ENCODE measurements at places on chromosomes 7 and 10. TPM values are rescaled to one million over a fixed set of nuclear protein-coding genes. Genes with fewer than 3 reads are reported as not detected.

GRCh38 chr10:19041171-19041570 is 7.4 kb upstream of the MALRD1 start:
- H3K4me3 ChIP-seq = no peak overlapping the region
- DNase-seq = no peak
- H3K27me3 ChIP-seq = no peaks in the 10 kb centered on the region
- H3K27ac ChIP-seq = no peak overlapping the region
- no peaks in the 10 kb centered on the region for H3K36me3 ChIP-seq

DNA sequence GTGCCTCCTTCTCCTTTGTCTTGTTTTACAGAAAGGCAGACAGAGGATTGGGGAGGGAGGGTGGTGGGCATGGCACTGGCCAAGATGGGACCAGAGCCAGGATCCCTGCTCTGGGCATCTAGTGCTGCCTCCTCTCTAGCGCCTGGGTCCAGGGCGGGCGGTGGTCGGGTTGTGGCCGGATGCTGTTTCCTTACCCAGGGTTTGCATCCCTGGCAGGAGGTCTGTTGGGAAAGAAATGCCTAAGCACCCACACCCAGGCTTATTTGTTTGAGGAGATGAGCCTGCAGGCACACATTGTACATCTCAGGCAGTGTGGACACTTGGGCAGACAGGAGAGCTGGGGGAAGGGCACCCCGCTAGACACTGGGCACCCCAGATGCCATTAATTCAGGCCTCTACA is 102.3 kb upstream of the PCBD1 start:
- peak; percentile 59 for DNase-seq
- no peaks in the 10 kb centered on the region for H3K4me1 ChIP-seq

GRCh38 chr10:87544721-87545120 is 40.0 kb downstream of the MINPP1 start:
- no peak for DNase-seq
- H3K27me3 ChIP-seq = no peaks in the 10 kb centered on the region
- H3K36me3 ChIP-seq = peaks cover 20% of the 10 kb centered on the region
- H3K4me3 ChIP-seq = no peak overlapping the region
- peak overlapping the region; percentile 36 for H3K27ac ChIP-seq

The UBE2H gene
- 172 TPM for total RNA-seq

The MRPS17 gene
- total RNA-seq = 11.8 TPM

- no peaks in the 10 kb centered on the region for H3K4me1 ChIP-seq
- no peak overlapping the region for H3K4me3 ChIP-seq
- no peaks in the 10 kb centered on the region for H3K36me3 ChIP-seq
- H3K27me3 ChIP-seq = no peaks in the 10 kb centered on the region
These were observed 75.8 kb downstream of the CDCA7L start for GRCh38 chr7:21869785-21870402.

GRCh38 chr7:91910171-91910570 is 29.7 kb upstream of the MTERF1 start:
- DNase-seq = no peak
- no peak overlapping the region for H3K4me3 ChIP-seq
- H3K27me3 ChIP-seq = no peaks in the 10 kb centered on the region
- no peak overlapping the region for H3K27ac ChIP-seq
- H3K36me3 ChIP-seq = peaks cover 3% of the 10 kb centered on the region

DNA sequence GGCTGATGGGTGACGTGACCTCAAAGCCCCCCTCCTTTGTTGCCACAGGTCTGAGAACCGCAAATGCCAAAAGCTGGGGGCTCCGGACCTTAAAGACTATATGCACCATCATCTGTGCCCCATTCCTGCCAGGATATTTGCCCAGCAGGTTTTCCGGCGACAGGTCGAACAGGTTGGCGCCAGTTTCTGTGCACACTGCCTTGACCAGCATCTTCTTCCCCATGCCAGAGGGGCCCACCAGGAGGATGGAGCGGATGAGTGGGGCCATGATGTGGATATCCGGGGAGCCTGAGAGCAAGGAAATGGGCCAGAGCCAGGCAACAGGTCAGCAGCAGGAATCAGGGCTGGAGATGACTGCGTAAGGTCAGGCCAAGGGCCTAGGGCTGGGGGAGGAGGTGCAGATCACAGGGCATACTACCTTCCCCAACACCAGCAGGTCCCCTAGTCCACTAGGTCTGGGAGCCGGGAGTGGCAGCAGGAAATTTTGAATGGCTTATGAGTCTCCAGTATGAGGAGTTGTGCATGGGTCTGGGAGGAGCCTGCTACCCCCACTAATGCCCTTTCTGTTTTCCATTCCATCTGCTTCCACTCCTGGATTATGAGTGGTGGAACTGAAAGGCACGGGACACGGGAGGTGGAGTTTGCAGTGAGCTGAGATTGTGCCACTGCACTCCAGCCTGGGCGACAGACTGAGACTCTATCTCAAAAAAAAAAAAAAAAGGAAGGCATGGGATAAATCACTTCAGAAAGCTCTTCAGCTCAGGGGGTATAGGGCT is 6.3 kb upstream of the ASB10 start:
- no peak overlapping the region for H3K4me3 ChIP-seq
- H3K27me3 ChIP-seq = peaks cover 33% of the 10 kb centered on the region
- H3K4me1 ChIP-seq = no peaks in the 10 kb centered on the region

DNA sequence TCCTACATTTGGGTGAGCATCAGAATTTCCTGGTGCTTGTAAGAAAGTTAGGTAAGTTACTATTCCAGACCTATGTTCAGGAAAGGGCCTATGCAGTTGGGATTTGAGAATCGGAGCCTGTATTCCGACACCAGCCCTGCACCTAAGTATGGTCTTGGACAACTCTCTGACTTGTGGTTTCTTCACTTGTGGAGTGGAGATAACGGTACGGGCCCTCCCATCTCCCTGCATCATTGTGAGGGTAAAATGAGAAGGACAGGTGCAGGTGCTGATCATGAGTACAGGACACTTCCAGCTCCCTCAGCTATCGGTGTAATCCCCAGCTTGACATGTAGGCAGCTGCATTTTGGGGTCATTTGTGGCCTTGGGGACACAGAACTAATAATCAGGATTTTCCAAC is 138.3 kb upstream of the NAMPT start:
- no peak overlapping the region for H3K27ac ChIP-seq
- H3K4me1 ChIP-seq = peaks cover 24% of the 10 kb centered on the region
- no peak overlapping the region for H3K4me3 ChIP-seq
- peaks cover 6% of the 10 kb centered on the region for H3K27me3 ChIP-seq
- no peak for DNase-seq

The MMP21 gene
- total RNA-seq = not detected

GRCh38 chr10:58384095-58384494 is 1.1 kb upstream of the TFAM start:
- H3K4me1 ChIP-seq = peaks cover 23% of the 10 kb centered on the region
- H3K27ac ChIP-seq = peak overlapping the region; percentile 98
- peaks cover 2% of the 10 kb centered on the region for H3K36me3 ChIP-seq
- H3K27me3 ChIP-seq = no peaks in the 10 kb centered on the region
- no peak for DNase-seq

DNA sequence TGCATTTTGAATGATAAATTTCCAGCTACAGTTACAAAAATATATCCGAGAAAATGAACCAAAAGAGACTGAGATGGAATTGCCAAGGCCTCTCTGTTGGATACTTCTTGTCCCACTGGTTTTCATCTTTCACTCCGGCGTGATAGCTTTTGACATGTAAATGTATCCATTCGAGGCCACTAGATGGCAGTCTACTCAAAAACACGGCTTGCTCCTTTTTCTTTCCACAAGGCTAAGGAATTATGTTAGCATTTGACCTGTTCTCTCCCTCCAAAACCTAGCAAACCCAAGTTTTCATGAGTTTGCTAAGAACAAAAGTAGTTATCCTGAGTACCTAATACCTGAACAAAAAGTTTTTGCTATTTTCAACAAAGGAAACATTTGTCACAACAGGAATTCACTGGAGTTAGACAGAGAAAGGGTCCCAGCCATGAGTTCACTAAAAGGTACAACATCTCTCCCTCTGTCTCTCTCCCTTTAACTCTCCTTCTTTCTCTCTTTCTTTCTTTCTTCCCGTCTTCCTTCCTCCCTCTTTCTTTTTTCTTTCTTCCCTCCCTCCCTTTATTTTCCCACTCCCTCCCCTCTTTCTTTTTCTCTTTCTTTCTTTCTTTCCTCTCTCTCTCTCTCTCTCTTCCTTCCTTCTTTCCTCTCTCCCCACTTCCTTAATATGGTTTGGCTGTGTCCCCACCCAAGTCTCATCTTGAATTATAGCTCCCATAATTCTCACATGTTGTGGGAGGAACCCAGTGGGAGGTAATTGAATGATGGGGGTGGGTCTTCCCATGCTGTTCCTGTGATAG is 207.9 kb upstream of the MYO3A start:
- H3K27ac ChIP-seq = no peak overlapping the region
- DNase-seq = no peak
- peaks cover 22% of the 10 kb centered on the region for H3K27me3 ChIP-seq
- H3K36me3 ChIP-seq = no peaks in the 10 kb centered on the region

DNA sequence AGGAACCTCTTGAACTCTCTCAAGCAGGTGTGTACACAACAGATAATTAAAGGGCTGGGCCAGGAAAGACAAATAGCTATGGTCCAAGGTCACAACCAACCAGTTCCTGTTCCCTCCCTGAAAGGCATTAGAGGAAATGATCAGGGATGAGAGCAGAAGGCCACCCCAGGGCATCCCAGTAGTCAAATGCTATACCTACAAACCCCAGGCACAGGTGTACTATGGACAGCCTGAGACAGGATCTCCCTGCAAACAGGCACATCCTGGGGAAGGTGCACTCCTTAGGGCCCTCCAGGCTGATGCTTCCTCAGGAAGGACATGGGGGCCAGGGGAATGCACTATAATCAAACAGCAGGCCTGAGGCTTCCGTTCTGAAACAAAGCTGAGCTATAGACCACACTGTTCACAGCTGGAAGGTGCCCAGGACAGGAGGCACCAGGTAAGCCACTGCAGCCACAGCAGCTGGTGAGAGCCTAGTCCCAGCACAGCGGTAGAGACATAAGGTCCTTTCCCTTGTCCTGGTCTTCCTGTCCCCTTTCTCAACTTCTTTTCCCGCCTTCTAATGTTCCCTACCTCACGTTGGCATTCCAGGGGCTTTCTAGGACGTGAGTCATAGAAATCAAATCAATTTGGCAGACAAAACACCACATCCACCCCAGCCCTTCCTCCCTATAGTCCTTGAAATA is 13.3 kb downstream of the PARP12 start:
- H3K27ac ChIP-seq = peak overlapping the region; percentile 41
- H3K27me3 ChIP-seq = no peaks in the 10 kb centered on the region
- peaks cover 31% of the 10 kb centered on the region for H3K4me1 ChIP-seq
- no peak for DNase-seq
- peaks cover 5% of the 10 kb centered on the region for H3K36me3 ChIP-seq

The BUD31 gene
- 88.3 TPM for total RNA-seq

The NRAP gene
- not detected for total RNA-seq

- no peaks in the 10 kb centered on the region for H3K27me3 ChIP-seq
- no peak overlapping the region for H3K4me3 ChIP-seq
These were observed 7.5 kb upstream of the AGR3 start for GRCh38 chr7:16889305-16889704.

The GPNMB gene
- 139 TPM for total RNA-seq

DNA sequence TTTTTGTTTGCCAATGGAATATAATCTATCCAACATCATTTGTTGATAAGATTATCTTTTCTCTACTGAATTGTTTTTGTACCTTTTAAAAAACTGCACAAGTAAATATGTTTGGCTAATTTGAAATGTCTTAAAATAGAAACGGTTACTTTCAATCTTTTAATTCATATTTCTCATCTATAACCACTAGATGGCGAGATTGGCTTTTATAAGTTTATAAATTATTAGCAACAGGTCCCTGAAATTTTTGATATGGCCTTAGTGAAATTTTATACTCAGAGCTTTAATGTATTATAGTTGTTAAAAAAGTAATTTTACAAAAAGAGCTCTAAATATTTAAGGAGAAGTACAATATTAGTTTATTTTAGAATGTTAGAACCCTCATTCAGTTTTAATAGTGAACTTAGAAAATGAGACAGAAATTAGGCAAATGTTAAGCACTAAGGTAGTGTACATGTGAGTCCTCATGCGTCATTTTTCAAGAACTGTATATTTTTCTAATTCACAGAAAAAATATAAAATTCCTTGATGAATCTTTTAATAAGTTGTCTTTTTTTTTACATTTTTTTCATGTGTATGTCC is 592.5 kb downstream of the ARL4A start:
- no peaks in the 10 kb centered on the region for H3K4me1 ChIP-seq
- H3K4me3 ChIP-seq = no peak overlapping the region
- H3K36me3 ChIP-seq = no peaks in the 10 kb centered on the region
- no peak for DNase-seq
- no peak overlapping the region for H3K27ac ChIP-seq
- no peaks in the 10 kb centered on the region for H3K27me3 ChIP-seq

The BMPER gene
- 0.63 TPM for total RNA-seq

GRCh38 chr7:38303866-38304265 is 30.4 kb upstream of the TARP start:
- no peak overlapping the region for H3K27ac ChIP-seq
- H3K36me3 ChIP-seq = no peaks in the 10 kb centered on the region
- H3K27me3 ChIP-seq = peaks cover 28% of the 10 kb centered on the region
- DNase-seq = no peak

The TFAM gene
- 14.8 TPM for total RNA-seq

DNA sequence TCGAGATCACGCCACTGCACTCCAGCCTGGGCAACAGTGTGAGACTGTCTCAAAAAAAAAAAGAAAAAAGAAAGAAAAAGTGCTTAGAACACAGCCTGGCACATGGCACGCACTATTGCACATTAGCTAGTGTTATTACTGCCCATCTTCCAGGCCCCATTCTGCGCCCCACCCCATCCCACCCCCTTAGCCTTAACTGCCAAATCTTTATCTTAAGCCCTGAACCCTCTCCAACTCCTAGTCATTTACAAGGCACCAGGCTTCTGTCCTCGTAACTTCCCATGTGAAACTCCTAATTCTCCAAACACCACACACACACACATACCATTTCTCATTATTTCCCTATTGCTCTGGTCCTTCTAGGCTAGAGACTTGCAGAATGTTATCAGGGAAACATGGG is 4.8 kb downstream of the FRAT2 start:
- H3K27ac ChIP-seq = no peak overlapping the region
- peaks cover 26% of the 10 kb centered on the region for H3K4me1 ChIP-seq
- no peak for DNase-seq
- peaks cover 2% of the 10 kb centered on the region for H3K36me3 ChIP-seq
- H3K27me3 ChIP-seq = no peaks in the 10 kb centered on the region

The ANKRD1 gene
- total RNA-seq = 283 TPM

GRCh38 chr7:87359366-87359765 is 13.9 kb downstream of the CROT start:
- no peak for DNase-seq
- peaks cover 6% of the 10 kb centered on the region for H3K4me1 ChIP-seq
- no peak overlapping the region for H3K27ac ChIP-seq
- no peaks in the 10 kb centered on the region for H3K27me3 ChIP-seq
- peaks cover 19% of the 10 kb centered on the region for H3K36me3 ChIP-seq

The ANKRD61 gene
- total RNA-seq = not detected

The TRIM73 gene
- total RNA-seq = 3.1 TPM

GRCh38 chr10:18223898-18224297 is 83.7 kb downstream of the CACNB2 start:
- peaks cover 24% of the 10 kb centered on the region for H3K27me3 ChIP-seq
- no peak for DNase-seq
- no peaks in the 10 kb centered on the region for H3K36me3 ChIP-seq
- H3K27ac ChIP-seq = no peak overlapping the region
- H3K4me3 ChIP-seq = no peak overlapping the region

The ANXA7 gene
- total RNA-seq = 102 TPM
